ENCODE measurements at places on chromosomes 3 and 15.
A peak's percentile ranks its signal among the peaks of the same experiment; 100 is the strongest.

- DNase-seq = no peak
These were observed 9.1 kb downstream of the MCTP2 start for GRCh38 chr15:94240480-94240879.

DNA sequence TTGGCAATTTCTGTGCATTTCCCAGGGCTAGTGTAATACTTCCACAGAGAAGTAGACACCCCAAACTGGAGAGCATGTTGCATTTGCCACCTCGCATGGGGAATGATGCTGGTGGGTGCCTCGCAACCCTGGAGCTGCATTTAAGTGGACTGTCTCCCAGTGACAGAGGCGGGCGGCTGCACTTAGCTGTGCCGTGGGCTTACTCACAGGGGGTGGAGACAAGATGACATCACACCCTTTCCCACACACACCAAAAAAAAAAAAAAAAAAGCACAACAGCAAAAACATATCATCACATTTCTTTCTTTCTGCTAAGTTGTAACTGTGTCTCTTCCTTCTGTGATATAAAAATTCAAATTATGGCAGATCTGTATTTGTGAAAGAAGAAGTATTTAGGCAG is at the start of gene ABI3BP:
TSS of gene ABI3BP (minus strand) at position 113 of the 400 bp plus-strand sequence. CDS start at position 76, 37 bp downstream.
- no peak for DNase-seq

DNA sequence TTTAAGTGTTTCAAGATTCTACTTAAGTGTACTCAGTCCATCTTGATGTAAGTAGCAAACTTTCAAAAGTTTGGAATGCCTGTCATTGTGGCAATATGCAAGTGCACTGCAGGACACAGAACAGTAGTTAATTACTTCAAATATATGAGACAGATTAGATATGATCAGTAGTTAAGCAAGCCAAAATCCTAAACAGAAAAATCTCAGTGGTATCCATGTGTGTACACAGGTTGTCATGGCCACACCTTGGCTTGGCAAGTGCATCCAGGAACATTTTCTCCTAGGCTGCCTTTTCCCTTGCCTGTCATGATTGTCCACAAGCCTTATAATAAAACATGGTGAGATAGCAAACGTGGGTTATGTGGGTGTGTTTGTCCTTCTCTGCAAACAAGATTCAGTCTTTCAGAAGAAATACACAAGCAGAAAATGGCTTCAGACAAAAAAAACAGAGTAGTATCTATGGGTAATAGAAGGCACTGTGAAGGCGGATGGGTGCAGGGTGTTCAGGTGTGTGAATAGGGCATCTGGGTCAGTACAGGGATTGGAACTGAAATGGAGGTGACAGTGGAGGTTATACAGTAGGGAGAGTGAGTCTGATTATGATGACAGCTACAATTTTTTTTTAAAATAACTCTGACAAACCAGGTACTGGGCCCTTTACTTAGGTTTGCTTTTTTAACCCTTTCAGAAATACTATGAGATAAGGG is 229.0 kb upstream of the LRIG1 start:
- no peak for DNase-seq

DNA sequence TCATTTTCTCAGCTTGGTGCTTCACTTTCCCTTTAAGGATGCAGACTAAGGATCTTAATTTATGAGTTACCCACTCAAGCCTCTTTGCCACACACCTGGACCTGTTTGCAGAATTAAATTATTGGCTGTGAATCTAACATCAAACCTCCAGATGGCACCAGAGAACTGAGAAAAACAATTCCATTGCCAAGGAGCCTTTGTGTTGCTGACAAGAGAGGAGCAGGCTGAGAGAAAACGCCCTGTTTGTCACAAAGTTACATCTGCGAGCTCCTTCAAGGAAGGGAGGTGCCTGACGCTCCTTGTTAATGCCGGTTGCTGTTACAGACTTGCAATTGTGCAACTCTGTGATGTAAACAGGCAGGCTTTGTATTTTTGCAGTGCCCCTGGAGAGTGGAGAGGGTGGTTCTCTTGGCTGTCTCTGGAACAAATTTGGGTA is 36.3 kb upstream of the TMC3 start:
- no peak for DNase-seq

DNA sequence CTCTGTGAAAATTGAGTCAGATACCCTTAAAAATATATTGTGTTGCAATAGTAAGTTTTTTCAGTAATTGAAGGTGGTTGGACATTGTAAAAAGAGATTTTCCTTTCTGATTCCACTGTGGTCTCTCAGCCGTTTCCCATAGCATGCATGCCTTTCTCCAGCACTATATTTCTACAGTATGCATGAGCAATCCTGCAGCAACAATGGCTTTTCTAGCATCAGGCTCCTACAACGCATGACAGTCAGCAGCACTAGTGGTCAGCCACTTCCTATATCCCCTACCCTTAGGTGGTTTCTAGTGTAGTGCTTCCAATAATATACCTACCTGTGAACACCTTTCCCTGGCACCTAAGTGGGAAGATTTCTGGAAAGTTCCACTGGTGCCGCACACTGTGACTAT is 55.4 kb upstream of the SNRPN start:
- DNase-seq = no peak

- DNase-seq = peak; percentile 61
These were observed 12.0 kb upstream of the SHC4 start for GRCh38 chr15:48975472-48976419.

DNA sequence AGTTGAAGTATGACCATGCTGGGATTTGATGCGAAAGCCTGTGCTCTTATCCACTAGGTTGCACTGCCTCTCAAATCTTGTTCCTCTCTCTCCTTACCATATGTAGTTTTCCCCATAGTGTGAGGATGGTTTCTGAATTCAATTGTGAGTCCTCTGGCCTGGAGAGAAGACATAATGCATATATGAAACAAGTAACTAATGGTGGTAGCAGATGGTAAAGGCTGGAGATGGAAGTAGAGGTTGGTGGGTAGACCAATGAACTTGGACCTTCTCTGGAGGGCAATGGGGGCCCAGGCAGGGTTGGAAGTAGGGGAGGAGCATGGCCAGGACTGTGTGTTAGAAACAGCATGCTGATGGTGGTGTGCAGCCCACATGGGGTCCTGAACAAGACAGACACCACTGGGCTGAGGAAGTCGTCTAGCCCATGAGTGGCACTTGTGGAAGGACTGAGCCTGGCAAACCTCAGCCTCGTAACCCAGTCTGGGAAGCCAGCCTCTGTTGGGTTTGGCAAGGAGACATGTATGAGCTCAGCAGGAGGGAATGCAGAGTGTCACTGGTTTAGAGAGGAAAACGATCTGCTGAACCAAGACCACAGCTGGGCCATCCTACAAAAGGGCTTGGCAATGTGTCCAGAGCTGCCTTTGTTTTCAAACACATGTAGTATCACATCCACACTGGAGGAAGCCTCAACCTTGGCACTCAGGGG is 18.5 kb upstream of the LMCD1 start:
- DNase-seq = no peak

DNA sequence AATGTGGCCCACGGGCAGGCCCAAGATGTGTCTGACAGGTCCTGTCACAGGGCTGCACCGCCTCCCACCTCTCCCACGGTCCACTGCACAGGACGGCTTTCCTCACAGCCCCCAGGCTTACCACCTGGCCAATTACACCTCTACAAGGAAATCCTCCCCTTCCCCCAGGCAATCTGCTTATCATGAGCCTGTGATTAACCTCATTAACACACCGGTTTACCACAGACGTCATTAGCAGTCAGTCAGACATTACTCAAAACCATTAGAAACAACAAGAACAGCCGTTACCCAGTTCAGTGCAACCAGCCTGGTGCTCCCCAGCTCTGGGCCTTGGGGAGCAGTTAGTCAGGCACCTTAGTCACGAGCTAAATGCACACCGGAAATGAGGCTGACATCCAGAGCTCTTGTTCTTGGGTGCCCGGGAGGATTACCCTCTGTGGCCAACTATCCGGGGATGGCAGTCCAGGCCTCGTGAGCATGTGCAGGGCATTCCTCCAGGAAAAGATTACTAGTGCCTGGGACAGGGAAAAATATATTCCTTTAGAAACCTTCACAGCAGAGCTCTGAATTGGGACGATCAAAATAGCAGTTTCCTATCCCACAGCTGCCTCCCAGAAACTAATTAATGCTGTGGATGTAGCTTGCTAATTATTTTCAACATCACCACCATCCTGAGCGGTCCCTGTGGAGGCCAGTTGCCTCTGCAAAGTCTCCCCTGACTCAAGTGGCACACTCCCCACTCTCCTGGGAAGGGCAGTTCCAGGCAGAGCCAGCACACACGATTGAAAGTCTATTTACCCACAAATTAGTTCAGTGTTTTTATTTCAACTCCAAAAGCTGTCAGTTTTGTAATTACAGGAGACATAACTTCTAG is 117.4 kb upstream of the ZBED2 start:
- DNase-seq = no peak

DNA sequence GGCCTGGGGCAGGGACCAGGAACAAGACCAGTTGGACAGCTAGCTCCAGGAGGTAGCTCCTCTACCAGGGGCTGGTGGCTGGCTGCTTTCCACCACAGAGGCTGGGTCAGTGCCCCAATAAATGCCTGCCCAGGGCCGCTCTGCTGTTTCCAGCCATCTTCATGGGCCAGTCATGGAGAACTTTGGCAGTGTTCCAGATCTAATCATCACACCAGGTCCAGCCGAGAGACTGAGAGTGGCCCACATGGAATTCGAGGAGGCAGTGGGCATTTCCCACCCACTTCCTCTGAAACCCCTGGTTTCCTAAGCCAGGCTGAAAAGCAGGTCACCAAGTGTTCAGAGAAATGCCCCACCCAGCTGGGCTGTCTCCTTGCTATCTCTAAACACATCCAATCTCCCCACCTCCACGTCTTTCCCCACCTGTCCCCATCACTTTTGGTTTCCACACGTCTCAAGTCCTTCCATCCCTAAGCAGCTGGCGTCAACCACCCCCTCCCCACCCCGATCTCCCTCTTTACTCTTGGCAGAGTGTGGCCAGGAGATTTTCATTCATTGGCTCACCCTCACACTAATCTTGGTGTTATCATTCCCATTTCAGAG is 190.0 kb upstream of the LINGO1 start:
- no peak for DNase-seq

DNA sequence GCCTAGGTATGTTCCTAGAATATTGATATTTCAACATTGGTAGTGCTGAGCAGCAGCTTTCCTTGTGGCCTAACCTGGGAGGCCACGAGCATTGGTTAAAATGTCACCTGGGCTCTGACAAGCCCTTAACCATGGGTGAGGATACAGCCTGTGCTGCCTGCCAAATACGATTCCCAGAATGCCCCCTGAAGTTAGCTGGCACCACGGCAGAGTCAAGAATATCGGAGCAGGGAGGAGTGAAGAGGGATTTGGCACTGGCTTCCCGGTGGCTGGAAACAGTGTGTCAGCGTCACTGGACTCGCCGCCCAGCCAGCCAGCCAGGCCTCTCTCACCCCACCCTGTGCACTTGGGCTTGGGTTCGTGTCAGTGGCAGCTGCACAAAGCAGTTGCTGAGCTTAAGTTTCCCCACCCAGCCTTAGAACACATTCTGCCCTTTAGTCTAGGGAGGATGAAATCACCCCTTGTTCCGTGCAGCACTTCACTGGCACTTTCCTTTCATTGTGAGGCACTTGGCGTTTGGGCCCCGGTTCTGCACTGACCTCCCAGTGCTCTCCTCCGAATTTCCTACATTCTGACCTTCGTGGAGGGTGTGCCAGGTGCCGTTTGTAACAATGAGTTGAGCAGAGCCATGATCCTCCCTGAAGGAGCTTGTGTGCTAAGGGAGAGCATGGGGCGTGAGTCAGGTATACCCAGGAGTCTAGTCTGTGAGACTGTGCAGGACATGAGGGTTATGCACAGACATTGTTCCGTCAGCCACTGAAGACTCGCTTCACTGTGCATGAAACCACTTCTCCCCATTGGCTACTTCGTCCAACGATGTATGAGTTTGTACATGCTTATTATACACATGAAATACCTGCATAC is 152.8 kb upstream of the BHLHE40 start:
- no peak for DNase-seq

DNA sequence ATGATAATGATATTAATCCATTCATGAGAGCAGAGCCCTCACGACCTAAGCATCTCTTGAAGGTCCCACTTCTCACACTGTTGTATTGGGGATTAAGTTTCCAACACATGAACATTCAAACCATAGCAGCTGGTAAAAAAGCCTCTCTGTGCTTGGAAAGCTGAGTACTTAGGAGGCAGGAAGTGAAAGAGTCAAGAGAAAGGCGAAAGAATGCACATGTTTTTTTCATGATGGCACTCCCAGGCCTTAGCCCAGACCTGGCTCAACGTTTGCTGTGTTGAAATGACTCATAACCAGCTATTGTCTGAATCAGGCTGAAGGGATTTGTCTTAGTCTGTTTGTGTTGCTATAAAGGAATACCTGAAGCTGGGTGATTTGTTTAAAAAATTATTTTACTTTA is 84.4 kb upstream of the RGMA start:
- DNase-seq = no peak

All from activated CD4-positive, alpha-beta T cell treated with anti-CD3 and anti-CD28 coated beads, Interleukin-2, amount 50 U/mL, for 4 hours (primary cell).